ENCODE measurements at places on chromosomes 11 and 22.

DNA sequence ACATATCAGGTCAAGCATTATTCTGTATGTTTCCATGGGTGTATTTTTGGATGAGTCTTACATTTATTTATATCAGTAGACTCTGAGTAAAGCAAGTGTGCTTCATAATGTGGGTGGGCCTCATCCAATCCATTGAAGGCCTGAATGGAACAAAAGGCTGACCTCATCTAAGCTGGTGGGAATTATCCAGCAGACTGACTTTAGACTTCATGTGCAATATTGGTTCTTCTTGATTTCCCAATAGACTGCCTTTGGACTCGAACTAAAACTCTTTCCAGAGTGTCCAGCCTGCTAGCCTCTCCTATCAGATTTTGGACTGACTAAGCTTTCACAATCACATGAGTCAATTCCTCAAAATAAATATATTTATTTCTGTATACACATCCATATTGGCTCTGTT lies 116.2 kb downstream of the KIF18A start:
- no peak for DNase-seq

- peak; percentile 45 for DNase-seq
Observed at GRCh38 chr11:114738954-114739353, 60.6 kb downstream of the NXPE2 start.

GRCh38 chr22:35589071-35589755 lies 27.9 kb downstream of the MB start:
- no peak for DNase-seq

DNA sequence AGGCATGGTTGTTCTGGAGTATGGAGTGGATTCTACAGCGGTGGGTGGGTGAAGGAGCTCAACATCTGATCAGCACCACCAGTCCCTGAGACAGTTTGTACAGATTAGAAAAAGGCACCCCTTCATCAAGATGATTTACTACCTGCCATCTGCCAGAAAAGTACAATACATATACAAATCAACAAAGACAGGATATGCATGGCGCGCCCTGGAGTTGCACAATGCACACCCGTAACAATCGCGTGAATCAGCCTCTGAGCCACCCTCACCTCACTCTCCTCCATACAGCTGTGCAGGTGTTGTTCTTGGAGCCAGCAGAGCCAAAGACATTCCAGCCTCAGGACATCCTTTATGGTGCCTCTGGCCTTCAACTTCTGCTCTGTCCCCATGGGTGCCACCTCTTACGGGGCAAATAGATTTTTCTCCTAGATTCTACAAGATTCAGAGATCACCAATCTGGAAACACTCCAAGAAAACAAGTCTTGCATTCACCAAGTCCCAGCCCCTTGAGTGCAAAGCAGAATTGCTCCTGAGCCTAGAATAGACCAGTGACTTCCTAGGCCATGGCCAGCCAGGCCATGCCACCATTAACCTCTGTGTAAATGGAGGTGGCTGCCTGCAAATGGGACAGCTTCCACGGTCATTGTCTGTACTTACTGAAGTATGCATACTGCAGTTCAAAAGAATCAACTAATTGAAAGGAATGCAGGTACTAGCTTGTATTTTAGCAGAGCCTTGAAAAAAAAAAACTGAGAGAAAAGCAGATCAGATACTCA lies 490.9 kb downstream of the SOX6 start:
- DNase-seq: no peak

GRCh38 chr22:50531962-50532674 lies 2.3 kb upstream of the TYMP start:
- peak; percentile 26 for DNase-seq

- no peak for DNase-seq
Observed at GRCh38 chr11:134542401-134543165, 130.5 kb upstream of the B3GAT1 start.

GRCh38 chr11:64235437-64236161 lies 1.2 kb downstream of the VEGFB start:
- no peak for DNase-seq

- DNase-seq: no peak
Observed at GRCh38 chr11:125333354-125334073, 162.6 kb downstream of the FEZ1 start.

Measured in CD4-positive, alpha-beta T cell treated with Interleukin-12 subunit alpha and Interleukin-12 subunit beta, for 1 hour (primary cell).